Type B pancreatic cell (in vitro differentiated cells): ENCODE measurements at places on chromosomes 7 and 10.

DNA sequence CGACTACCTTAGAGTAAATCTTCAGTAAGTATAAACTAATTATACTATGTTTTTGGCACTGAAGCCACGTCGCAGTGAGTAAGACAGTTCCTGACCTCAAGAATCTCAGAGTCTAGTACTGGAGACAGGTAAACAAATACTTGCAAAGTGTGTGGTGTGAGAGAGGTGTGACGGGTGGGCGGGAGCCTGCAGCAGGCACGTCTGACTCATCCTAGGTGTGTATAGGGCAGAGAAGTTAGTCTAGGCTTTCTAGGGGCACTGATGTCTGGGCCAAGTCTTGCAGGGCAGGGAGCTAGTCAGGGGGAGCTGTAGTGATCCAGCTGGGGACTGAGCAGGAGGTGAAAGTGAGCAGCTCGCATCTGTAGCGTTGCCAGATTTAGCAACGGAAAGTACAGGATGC, 35.9 kb upstream of the SFTPD start:
- no peak for DNase-seq

GRCh38 chr10:107118866-107119265, 45.6 kb downstream of the SORCS1 start:
- no peak for DNase-seq

DNA sequence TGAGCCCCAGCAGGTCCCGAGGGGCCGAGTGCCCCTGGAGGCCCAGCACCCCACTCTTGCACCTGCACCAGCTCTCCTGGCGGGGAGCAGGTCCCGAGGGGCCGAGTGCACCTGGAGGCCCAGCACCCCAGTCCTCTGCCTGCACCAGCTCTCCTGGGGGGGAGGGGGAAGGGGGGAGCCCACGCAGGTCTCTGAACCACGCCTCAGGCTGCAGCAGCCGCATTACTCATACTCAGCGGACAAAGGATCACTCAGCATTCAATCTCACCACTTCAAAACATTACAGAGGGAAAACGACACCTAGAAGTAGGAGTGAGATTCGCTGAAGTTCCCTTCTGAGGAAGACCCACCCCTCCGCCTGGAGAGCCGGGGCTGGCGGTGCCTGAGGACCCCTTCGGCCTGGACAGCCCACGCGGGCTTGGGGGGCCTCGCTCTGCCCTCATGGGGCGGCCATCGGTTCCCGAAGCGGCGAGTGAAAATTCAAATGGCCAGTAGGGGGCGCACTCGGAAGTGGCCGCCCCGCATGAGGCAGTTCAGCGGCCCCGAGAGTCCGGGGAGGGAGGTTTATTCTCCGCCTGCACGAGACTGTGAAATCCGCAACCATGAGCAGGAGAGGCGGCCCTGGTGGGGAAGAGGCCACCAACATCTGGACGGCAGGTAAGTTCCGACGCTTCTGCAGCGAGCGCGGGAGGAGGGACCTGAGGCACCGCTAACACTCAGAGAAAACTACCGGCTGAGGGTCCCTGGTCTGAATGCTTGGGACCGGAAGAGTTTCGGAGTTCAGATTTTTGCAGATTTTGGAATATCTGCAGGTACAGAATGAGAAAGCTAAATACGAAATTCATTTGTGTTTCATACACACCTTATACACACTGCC, 1.1 kb upstream of the GPER1 start:
- DNase-seq = peak; percentile 84

DNA sequence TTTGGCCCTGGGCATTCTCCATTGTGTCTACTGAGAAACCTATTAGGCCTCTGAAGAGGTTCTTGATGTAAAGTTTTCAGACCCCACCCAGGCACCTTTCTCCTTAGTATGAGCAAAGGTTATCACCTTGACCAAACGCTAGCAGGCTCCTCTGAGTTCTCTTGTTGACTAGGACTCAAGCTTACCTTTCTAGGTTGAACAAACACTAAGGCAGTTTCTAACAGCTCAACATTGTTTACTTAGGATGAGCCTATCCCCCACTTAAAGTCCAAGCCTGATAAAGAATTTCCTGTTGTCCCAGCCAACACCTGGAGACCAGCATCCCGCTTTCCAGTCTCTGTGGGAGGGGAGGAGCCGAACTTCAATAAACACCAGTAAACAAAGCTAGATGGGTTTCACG, 26.3 kb upstream of the ITGB8 start:
- no peak for DNase-seq

DNA sequence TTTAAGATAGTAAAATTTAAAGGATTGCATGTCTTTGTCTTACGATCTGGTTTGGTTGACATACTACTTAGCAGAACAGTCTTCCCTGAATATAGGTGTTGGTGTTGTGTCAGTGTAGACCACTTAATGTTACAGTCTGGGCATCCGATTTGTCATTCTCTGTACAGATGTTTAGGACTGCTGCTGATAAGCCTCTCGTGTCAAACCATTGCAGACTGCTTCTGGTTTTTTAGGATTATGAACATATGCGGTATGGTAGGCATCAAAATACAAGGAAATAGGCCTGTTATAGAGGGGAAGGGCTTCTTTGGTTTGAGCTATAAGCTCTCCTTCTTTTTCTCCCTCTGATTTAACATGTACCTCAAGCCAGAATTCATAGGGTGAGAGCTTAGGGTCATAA, 7.4 kb downstream of the CYP3A43 start:
- no peak for DNase-seq

- no peak for DNase-seq
These were observed 125.7 kb upstream of the NPS start for GRCh38 chr10:127423218-127423915.

- DNase-seq = no peak
These were observed 26.9 kb downstream of the DNAJB9 start for GRCh38 chr7:108596560-108596959.

- no peak for DNase-seq
These were observed 260.9 kb downstream of the SLC25A13 start for GRCh38 chr7:96061009-96061408.

GRCh38 chr7:477626-478220, 41.9 kb downstream of the PDGFA start:
- DNase-seq = no peak

- no peak for DNase-seq
These were observed 91.8 kb downstream of the PTPRN2 start for GRCh38 chr7:158495786-158496185.

DNA sequence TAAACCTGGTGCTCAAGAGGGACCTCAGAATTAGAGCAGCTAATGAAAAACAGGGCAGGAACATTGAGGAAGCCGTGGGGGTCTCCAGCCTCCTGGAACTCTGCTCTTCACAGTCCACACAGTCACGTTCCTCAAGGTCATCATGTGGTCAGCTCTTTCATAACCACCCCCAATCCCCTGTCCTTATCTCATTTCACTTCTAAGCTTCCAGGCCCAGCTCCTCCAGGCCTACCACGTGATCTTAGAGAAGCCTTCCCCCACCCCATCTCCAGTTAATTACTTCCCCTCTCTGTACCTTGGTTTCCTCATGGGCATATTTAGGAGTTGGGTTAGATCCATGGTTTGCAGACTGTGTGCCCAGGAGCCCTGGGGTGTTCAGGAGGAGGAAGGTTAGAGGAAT, 106.4 kb upstream of the TCF7L2 start:
- no peak for DNase-seq

DNA sequence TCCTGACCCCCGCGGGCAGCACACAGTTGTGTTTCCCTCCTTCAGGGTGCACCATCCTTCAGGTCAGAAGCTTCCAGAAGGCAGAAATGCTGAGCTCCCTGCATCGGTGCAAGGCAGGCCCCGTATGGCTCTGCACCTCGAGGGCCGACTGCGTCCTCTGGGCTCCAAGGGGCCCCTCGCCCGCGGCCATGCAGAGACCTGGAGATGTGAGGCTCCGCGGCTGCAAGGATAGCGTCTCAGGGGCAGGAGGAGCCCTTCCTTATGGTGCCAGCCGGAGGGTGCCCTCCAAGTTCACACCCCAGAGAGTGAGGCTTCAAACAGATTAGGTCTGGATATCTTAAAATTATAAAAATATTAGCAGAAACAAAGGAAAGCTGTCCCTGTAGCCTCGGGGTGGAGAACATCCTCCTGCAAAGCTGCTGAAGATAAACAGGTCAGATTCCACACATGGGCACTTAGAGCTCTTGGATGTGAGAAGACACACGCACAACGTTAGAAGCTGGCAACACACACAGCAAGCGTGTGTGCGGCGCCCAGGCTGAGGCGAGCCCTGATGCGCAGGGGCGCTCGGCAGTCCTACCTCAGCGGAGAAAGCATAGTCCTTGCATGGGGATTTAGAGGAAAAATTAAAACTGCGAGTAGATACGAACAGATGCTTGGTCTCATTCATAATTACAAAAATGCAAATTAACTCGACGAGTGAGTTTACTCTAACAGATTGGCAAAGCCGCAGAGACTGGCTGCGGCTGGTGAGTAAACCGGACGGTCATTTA, 20.4 kb downstream of the KNDC1 start:
- DNase-seq = no peak

DNA sequence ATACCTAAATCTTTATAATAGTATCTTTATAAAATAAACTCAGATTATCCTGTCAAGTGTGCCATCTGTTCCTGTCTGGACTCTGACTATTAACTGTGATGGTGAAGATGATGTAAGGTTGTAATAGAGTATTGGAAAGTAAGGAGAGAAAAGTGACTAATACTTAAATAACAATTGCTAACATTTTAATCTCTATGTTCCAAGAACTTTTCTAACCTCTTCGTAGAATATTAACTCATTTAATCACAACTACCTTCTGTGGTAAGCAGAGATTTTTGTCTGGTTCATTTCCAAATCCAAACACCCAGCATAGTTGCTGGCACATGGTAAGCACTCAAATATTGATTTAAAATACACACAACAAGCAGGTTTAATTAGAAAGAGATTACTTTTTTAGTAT, 2.5 kb downstream of the TNPO3 start:
- no peak for DNase-seq

GRCh38 chr7:98178321-98178720, 32.9 kb upstream of the BHLHA15 start:
- no peak for DNase-seq
